Fibroblast of villous mesenchyme (primary cell): ENCODE measurements at places on chromosomes 16 and 17.

DNA sequence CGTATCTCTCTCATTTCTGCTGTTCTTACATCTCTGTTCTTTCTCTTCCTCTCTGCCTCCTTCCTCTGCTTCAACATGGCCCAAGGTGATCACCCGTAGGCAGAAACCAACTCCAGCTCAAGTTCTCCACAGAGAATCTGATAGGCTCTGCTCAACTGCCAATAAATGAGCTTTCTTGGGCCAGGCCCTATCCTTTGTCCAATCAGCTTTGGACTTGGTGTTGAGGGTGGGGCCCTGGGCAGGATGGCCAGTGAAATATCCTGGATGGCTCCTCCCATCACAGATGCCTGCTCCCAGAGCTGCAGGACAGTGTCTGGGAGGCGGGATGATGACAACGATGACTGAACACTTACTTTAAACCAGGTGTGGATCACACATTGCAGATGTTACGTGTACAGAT is 17.4 kb upstream of the BRD7 start:
- DNase-seq = no peak

DNA sequence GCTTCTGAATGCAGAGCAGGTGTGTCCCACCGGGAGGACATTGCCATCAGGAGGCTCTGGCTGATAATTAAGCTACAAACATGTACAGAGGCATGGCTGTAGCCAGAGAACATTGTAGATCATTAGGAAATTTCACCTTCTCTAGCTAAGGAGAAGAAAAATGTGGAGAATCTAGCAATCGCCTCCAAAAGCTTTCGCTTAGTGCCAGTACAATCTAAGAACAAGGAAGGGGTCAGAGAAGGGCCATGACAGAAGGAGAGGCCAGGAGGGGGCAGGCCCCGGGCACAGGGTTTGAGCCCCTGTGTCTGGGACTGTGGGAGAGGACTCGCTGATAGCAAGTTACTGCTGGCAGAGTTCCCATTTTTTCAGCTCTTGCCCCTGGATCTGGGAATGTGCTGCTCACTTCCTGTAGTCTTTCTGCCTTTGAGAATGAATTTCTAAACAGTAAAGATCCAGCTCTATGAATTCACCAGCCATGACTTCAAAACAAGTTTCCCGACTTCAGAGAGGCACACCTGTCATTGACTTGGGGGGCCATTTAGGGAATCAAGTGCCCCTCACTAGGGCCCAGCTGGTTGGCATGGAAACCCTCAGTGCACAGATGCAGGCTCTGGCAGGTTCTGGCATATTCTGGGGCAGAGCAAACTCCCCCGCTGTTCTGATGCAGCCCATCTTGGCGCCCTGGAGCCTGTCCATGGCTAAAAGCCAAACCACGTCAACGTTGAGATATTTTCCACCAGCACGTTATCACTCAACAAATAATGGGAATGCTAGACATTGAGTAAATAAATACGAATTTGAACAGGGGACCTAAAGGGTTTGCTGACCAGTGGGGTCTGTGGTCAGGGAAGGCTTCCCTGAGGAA is 59.5 kb upstream of the CACNG4 start:
- peak; percentile 59 for DNase-seq

- DNase-seq = no peak
Measured at GRCh38 chr16:81668243-81669097, 110.6 kb upstream of the PLCG2 start.

GRCh38 chr17:68384941-68385340 is 72.4 kb downstream of the WIPI1 start:
- no peak for DNase-seq
